Naive thymus-derived CD8-positive, alpha-beta T cell (primary cell): ENCODE measurements at places on chromosomes 4 and X. TPM values are rescaled to one million over a fixed set of nuclear protein-coding genes. Genes with fewer than 3 reads are reported as not detected.

Gene GABRQ
- total RNA-seq, result not detected

Gene PDLIM3
- total RNA-seq, result not detected

Gene CCDC110
- total RNA-seq, result 1.3 TPM

- no peak overlapping the region for H3K27ac ChIP-seq
- H3K4me3 ChIP-seq, result no peak overlapping the region
- no peaks in the 10 kb centered on the region for H3K36me3 ChIP-seq
- DNase-seq, result no peak
Observed at GRCh38 chr4:76061421-76061820, 13.1 kb upstream of the ART3 start.

DNA sequence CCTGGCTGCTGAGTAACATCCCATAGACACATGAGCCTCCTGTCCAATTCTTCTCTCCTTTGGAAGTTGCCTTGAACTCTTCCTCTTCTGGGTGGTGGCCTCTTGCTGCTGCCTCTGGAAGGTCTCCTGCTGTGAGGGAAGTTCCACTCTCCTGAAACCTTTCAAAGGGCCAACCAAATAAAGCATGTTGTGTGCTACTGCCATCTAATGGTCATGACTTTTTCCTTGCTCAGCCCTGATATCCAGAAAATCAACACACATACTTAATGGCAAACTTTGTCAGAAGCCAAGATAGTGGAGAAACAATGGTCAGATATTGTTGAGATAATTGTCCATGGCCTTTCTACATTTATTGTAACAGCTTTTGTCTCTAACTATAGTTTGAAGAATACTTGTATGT is 19.1 kb upstream of the ZXDA start:
- H3K4me1 ChIP-seq, result no peaks in the 10 kb centered on the region
- H3K27me3 ChIP-seq, result no peaks in the 10 kb centered on the region
- peak overlapping the region; percentile 18 for H3K27ac ChIP-seq
- no peaks in the 10 kb centered on the region for H3K36me3 ChIP-seq
- H3K4me3 ChIP-seq, result no peak overlapping the region
- DNase-seq, result no peak

DNA sequence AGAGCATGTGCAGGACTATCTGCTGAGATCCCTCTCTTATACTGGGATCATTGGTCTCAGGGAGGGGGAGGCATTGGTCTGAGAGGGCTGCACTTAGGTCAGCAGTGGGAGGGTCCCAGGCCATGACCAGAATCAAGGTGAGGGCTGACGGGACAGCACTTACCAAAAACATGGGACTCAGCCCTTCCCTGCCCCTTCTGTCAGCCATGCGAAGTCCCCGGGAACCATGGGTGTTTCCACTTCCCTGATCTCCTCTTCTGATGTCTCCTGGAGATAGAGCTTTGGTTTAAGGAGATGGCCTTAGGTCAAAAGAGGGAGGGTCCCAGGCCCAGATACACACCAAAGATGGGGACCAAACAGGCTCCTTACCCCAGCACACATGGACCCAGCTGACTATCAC is 12.9 kb upstream of the HSFX1 start:
- H3K36me3 ChIP-seq, result no peaks in the 10 kb centered on the region
- no peak overlapping the region for H3K27ac ChIP-seq
- no peak overlapping the region for H3K4me3 ChIP-seq
- H3K27me3 ChIP-seq, result no peaks in the 10 kb centered on the region
- no peaks in the 10 kb centered on the region for H3K4me1 ChIP-seq

DNA sequence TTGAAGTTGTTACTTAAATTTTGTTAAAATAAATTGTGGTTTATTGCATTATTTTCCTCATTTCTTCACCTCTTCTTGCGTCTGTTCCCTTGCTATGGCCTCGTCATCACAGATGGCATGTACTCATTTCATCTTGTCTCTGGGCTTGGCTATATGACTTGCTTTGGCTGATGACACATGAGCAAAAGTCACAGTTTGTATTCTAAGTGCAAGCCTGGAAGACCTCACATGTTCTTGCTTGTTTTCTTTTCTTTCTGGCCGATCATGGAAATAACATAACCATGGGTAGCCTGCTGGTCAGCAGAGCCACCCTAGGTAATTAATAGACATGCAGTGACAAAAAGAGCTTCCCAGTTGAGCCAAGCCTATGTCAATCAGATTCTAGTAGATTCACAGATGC is 527.9 kb downstream of the SPRY1 start:
- no peak for DNase-seq
- peaks cover 3% of the 10 kb centered on the region for H3K27me3 ChIP-seq
- H3K4me1 ChIP-seq, result no peaks in the 10 kb centered on the region
- H3K27ac ChIP-seq, result no peak overlapping the region
- H3K36me3 ChIP-seq, result no peaks in the 10 kb centered on the region

DNA sequence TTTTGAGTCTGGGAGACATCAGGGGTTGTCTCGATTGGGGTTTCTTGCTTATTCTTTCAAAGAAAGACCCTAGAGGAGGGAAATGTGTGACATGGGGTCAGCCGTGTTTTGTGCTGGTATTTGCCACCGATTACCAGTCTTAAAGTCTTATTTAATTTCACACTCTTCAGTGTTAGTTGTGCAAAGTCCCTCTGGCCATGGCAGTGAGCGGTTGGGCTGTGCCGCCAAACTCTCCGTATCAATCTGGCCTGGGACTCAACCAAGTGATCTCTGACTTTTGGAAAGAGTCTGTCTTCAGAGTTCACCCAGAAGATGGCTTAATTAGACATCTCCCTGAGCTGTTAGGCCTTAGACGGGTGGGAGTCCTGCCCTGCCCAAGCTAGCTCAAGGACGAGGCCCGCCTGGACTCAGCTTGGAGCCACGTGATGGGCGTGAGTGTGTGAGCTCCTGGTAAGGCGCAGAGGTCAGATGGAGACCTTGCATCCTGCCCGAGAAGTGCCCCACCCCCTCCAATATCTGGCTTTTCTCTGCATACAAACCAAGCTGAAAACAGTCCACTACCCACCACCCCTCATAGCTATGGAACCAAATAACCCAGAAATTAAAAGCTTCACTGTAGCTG is 3.8 kb upstream of the PITX2 start:
- peaks cover 4% of the 10 kb centered on the region for H3K36me3 ChIP-seq
- H3K4me3 ChIP-seq, result no peak overlapping the region
- no peak overlapping the region for H3K27ac ChIP-seq
- DNase-seq, result no peak
- H3K4me1 ChIP-seq, result peaks cover 26% of the 10 kb centered on the region
